ENCODE measurements at places on chromosomes 2 and 18. TPM values are rescaled to one million over a fixed set of nuclear protein-coding genes. Genes with fewer than 3 reads are reported as not detected.

Gene ADGRF3
- total RNA-seq = not detected

Gene ERFE
- 1.5 TPM for total RNA-seq

Gene NIFK
- 45.5 TPM for total RNA-seq

Gene KCNIP3
- total RNA-seq = 1.7 TPM

Gene FOSL2
- 68.6 TPM for total RNA-seq

GRCh38 chr2:174335988-174336500, 1.3 kb downstream of the SP9 start:
- no peak for DNase-seq

GRCh38 chr18:70373042-70373519, 84.2 kb downstream of the SOCS6 start:
- DNase-seq = peak; percentile 95

GRCh38 chr2:209840434-209840833, 68.8 kb downstream of the UNC80 start:
- no peak for DNase-seq

DNA sequence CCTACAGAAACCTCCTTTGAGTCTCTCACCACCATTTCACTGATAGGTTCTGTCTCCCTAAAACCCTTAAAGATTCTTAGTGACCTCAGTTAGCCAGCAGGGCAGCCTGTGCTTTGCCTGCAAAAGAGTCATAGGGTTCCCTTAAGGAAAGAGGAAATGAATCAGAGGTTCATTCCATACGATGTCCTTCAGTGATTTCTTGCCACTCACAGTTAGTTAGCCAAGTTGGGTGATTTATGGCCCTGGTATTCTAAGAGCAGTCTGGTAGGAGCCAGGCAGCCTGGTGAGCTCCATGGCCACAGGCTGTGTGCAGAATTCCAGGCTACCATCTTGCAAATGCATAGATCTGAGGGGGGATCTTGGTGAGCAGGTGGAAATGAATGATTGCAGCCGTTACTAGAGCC, 18.7 kb upstream of the CCBE1 start:
- DNase-seq = peak; percentile 98

- DNase-seq = no peak
Measured at GRCh38 chr2:125983364-125983763, 672.6 kb upstream of the GYPC start.

GRCh38 chr2:215332872-215333595, 21.2 kb downstream of the ATIC start:
- no peak for DNase-seq

DNA sequence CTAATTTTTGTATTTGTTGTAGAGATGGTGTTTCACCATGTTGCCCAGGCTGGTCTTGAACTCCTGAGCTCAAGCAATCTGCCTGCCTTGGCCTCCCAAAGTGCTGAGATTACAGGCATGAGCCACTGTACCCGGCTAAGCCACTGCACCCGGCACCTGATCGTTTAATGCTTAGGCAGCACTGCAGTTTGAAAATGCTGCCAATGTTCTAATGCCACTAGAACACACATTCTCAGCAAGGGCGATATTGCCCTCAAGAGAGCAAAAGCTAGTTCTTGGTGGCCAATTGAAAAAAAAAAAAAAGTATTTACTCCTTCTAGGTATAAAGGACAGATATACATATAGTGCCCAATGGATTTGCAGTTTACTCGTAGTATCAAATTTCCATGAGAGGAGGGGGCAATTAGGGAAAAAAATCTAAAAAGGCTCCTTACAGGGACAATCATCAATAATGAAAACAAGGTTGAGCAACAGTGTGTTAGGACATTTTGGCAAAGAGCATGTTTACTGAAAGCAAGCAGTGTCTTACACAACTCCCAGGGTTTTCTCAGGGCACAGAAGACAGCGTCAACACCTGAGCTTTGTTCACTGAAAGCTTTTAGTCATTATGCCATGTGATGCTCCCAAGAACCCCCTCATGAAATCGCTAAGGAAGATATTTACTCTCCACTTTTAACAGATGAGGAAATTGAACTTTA, 199.9 kb upstream of the PKDCC start:
- peak; percentile 75 for DNase-seq

GRCh38 chr18:45976566-45976965, 9.4 kb upstream of the EPG5 start:
- DNase-seq = peak; percentile 57

GRCh38 chr2:163471947-163472346, 263.9 kb downstream of the FIGN start:
- DNase-seq = peak; percentile 18

- DNase-seq = no peak
Measured at GRCh38 chr18:40995529-40995928, 959.5 kb upstream of the PIK3C3 start.

GRCh38 chr18:29373000-29373399, 1196.1 kb upstream of the CDH2 start:
- no peak for DNase-seq

GRCh38 chr2:45484965-45485364, 126.1 kb downstream of the SRBD1 start:
- DNase-seq = no peak

GRCh38 chr2:216564611-216565010, 66.0 kb downstream of the RPL37A start:
- no peak for DNase-seq

Measured in fibroblast of lung (primary cell).